ENCODE measurements at places on chromosomes 2 and 18. TPM values are rescaled to one million over a fixed set of nuclear protein-coding genes. Genes with fewer than 3 reads are reported as not detected.

DNA sequence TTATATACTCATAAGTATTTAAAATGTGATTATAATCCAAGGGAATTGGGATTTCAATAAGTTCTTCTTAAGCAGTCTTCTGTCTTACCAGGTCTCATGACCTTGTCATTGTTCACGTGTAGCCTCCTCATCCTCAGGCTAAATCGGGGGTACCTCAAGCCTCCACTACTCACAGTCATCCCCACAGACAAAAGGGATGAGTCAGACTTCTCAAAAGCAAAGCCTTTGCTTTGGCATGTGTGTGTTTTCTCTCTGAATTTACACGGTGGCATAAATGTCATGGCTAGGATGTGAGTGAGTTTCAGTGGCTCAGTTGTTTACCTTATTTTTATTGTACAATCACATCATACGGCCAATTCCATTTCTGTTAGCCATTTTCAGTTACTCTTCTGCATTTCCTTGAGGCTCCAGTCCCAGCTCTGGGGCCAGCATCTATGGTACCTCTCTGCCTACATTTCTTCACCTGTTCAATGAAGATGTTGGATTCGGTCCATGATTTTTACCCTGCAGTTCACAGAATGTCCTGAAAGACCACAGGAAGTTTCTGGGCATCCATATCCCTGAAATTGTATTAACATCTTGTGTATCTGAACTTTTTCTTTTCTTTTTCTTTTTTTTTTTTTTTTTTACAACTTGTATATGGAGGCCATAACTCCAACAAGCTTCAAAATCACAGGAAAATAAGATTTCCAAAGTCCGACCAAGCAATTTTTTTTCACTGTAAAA is 195.3 kb downstream of the FHOD3 start:
- no peak for DNase-seq

PIK3C3 gene
- total RNA-seq, result 53.5 TPM

DNA sequence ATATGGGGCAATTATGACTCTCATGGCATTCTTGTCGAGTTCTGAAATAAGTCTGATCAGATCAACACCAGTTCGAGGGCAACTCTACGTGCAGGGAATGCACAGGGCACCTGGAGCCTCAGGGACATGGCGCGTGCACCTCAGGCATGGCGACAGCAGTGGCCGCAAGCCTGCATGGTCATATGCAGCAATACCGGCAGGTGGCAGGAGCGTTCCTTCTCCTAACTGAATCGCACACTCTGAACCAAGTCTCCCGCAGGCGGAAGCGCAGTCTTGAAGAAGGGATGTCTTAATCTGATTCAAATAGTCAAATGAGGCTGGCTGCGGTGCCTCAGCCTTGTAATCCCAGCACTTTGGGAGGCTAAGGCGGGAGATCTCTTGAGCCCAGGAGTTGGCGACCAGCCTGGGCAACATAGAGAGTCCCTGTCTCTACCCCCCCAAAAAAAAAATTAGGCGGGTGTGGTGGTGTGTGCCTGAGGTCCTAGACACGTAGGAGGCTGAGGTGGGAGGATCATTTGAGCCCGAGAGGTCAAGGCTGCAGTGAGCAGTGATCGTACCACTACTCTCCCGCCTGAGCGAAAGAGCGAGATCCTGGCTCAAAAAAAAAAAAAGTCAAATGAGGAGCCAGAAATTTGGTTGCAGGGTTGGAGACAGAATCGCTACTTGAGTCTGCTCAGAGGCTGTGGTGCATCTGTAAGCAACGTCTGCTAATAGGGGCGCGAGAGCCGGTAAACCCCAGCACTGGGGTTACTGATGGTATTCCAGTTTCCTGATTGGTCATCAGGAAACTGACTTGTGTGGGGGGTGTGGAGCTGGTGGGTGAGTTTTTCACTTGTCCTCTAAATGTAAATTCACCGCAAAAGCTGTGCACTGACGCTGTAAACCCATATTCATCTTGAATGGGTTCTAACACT is 28.8 kb downstream of the FHL2 start:
- peak; percentile 78 for DNase-seq

DNA sequence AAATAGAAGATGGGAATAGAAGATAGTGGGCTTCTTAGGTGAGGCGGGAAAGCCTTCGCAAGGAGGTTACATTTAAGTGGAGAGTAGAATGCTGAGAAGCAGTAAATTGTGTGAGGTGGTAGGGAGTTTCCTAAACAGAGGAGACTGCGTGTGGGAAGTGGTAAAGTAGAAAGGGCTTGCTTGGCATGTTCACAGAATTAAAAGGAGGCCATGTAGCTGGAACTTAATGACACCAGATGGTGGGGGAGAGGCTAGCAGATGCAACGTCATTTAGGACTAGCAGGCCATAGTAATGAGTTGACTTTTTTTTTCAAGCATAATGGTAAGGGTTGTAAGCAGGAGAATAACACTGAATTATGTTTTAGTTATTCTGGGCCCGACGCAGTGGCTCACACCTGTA is 13.0 kb upstream of the RTN4 start:
- no peak for DNase-seq

ANKRD30B gene
- total RNA-seq, result not detected

DNA sequence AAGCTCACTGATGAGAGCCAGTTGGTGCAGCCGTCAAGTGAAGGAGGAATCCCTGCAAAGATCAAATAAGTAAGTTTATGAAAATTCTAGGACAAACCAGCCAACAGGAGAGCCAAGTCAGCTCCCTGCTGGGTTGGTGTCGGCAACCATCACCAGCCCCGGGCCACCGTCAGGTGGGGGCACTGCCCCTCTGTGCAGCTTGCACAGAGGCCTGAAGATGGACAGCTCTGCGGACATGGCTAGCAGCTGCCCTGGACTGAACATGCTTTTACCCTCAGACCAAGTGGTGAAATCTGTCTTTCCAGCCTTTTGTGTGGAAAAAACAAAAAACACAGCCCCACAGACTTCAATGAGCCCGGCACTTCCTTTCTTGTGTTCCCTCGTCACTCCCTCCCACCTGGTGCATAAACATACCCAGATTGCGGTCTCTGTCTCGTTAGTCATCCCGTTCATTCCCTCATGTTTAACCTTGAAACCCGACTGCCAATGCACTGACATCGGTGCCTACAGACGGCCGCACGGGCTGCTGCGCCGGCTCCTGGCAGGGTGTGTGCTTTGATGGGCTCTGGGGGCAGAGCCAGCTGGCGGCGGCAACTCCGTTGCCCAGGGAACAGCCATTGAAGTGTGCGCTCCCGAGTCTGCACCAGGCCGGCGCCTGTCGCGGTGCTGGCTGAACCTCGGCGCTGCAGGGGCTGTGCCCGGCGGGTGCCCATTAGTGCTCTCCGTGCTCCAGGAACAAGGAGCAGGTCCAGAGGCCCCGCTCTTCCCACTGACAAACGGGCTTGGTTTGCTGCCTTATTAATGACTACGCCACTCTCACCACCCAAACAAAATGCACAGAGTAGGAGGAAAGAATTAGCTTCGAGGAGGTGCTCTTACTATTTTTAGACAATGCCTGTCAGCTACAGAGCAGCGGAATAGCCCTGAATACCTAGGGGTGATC is 95.3 kb downstream of the EIPR1 start:
- DNase-seq, result no peak

POTEJ gene
- not detected for total RNA-seq

OSBPL6 gene
- total RNA-seq, result 1.5 TPM

All from activated T-helper 1 cell treated with anti-CD3 and anti-CD28 coated beads, Interleukin-12 subunit alpha, Interleukin-12 subunit beta, Interleukin-2, Interleukin-4 antibody, amounts not matched to agents 30 ng/mL and 10 ng/mL and 1 ng/mL, durations not matched to agents 14 hours and 24 hours and 36 hours (primary cell).